ENCODE measurements at places on chromosomes 1 and 21. TPM values are rescaled to one million over a fixed set of nuclear protein-coding genes. Genes with fewer than 3 reads are reported as not detected.

Gene AK5
- 7.0 TPM for total RNA-seq

Gene ALDH9A1
- 43.4 TPM for total RNA-seq

Gene SESN2
- 11.7 TPM for total RNA-seq

Gene SPATA21
- not detected for total RNA-seq

Gene DDI2
- total RNA-seq, result 33.5 TPM

All from activated CD4-positive, alpha-beta T cell treated with anti-CD3 and anti-CD28 coated beads, Interleukin-2, amount 10 ng/mL, durations not matched to agents 7 days and 5 days (primary cell).